ENCODE measurements at places on chromosomes 13 and 19. TPM values are rescaled to one million over a fixed set of nuclear protein-coding genes. Genes with fewer than 3 reads are reported as not detected.

Gene FCGBP
- 10.5 TPM for polyA plus RNA-seq

Gene LILRB5
- not detected for polyA plus RNA-seq

Gene C19orf38
- polyA plus RNA-seq, result not detected

Gene ADPRHL1
- polyA plus RNA-seq, result 281 TPM

Gene TNNI3
- 1.8 TPM for polyA plus RNA-seq

Gene METTL21C
- polyA plus RNA-seq, result 55.6 TPM

Gene AXL
- polyA plus RNA-seq, result 30.8 TPM

Gene SIAH3
- polyA plus RNA-seq, result 0.11 TPM

Gene SHC2
- 22.3 TPM for polyA plus RNA-seq

Gene NALCN
- 0.38 TPM for polyA plus RNA-seq

Gene ZNF790
- 6.9 TPM for polyA plus RNA-seq

Gene ACTN4
- polyA plus RNA-seq, result 172 TPM

Gene JSRP1
- not detected for polyA plus RNA-seq

Gene ZNF865
- polyA plus RNA-seq, result 11.0 TPM

Gene EFNB2
- 21.6 TPM for polyA plus RNA-seq

Gene FGF21
- polyA plus RNA-seq, result not detected

Gene MEIS3
- polyA plus RNA-seq, result 7.7 TPM

Gene ALG5
- polyA plus RNA-seq, result 20.9 TPM

Gene FFAR3
- polyA plus RNA-seq, result not detected

Gene SPTBN4
- 0.83 TPM for polyA plus RNA-seq

Gene ELAVL1
- 35.9 TPM for polyA plus RNA-seq

Gene PRR36
- polyA plus RNA-seq, result 1.0 TPM

Gene CATSPERD
- polyA plus RNA-seq, result not detected

Gene NLRP11
- polyA plus RNA-seq, result not detected

Gene CFD
- 1.6 TPM for polyA plus RNA-seq

Gene KCTD4
- not detected for polyA plus RNA-seq

Gene ITGBL1
- 3.4 TPM for polyA plus RNA-seq

Gene ZNF320
- polyA plus RNA-seq, result 24.1 TPM

Gene DMKN
- polyA plus RNA-seq, result 50.3 TPM

Gene APOE
- polyA plus RNA-seq, result 30.7 TPM

Gene TMPRSS9
- 0.28 TPM for polyA plus RNA-seq

Gene LYPD5
- 0.49 TPM for polyA plus RNA-seq

Gene KLK4
- not detected for polyA plus RNA-seq

Data from muscle of arm (tissue), 14 donors.